ENCODE measurements at places on chromosomes 6 and 20. TPM values are rescaled to one million over a fixed set of nuclear protein-coding genes. Genes with fewer than 3 reads are reported as not detected.

- DNase-seq = no peak
Measured at GRCh38 chr6:134324766-134325165, 6.9 kb upstream of the SGK1 start.

DNA sequence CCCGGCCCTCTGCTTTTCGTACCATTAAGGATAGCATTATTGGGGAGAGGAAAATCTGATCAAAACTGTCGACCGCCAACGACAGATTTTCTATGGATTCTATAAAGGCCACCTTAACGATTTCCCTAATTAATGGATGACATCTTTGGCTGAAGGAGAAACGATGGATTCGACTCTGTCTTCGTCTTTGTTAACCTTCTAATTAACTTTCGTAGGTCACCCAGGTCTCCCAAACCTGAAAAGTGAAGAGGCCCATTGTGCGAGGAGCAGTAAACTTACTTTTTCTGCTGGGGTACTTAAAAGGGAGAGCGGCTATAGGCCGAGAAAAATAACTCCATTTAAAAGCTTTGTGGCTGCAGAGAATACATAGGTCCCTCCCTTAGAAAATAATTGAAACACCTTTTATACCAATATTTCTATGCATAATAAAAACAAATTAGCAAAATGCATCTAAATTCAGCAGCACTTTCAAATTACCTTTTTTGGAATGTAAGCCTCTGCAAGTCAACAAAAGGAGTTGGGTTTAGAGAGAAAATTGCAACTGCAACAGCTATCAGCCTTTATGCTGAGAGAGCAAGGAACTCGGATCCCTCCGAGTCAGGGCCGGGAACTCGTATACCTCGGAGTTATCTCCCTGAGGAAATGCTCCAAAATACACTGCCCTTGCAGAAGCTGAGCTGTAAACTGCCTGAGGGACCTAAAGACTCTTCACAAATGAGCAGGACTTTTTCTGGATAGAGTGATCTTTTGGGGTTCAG, 31.4 kb upstream of the NR2E1 start:
- DNase-seq = no peak

Gene FOXS1
- 0.89 TPM for total RNA-seq

Gene BRPF3
- 24.8 TPM for total RNA-seq

Gene CDSN
- not detected for total RNA-seq

Gene AK9
- total RNA-seq = 11.9 TPM

Measured in Right ventricle myocardium inferior (tissue), 1 donor.